HFF-Myc (cell line): ENCODE measurements at places on chromosomes 6 and 20.

DNA sequence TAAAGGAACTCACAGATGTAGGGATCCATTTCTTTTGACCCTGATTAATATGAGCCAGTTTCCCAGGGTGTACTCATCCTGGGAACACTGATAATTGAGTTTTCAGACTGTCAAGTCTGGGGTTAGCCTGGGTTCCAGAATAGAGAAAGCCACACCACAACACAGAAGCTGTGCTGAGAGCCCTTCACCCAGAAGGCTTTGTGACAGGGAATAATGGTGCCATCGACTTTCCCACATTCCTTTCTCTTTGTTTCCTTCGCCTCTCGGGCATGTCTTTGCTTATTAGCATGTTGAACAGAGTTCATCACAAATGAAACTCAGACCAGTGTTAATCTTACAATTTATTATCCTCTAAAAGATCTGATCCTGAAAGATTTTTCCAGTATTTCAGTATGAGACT is 95.0 kb downstream of the TCP11 start:
- DNase-seq: no peak

DNA sequence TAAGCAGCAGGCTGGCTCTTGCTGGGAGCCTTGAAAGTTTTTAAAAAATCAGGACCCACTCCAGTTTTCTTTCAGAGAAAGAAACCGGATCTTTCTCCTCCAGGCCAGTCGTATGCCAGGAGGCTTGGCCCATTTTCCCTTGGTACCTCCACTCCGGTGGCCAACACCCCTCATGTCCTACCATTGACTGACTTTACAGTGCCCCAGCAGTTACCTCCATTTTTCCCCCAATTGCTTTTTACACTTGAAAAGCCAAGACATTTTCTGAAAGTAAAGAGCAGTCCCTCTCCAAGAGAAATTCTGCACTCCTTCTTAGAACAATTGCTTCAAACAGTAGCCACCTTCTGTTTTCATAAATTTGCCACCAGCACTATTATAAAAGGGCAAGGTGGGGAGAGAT is 47.7 kb upstream of the SNX9 start:
- DNase-seq: no peak

GRCh38 chr20:63698739-63699465 is 2.5 kb downstream of the TNFRSF6B start:
- DNase-seq: peak; percentile 67

- no peak for DNase-seq
Observed at GRCh38 chr6:1640476-1640875, 30.8 kb downstream of the FOXC1 start.

- DNase-seq: no peak
Observed at GRCh38 chr6:5250911-5251310, 9.8 kb downstream of the LYRM4 start.

GRCh38 chr20:32929162-32929561 is 70.4 kb downstream of the EFCAB8 start:
- DNase-seq: no peak

DNA sequence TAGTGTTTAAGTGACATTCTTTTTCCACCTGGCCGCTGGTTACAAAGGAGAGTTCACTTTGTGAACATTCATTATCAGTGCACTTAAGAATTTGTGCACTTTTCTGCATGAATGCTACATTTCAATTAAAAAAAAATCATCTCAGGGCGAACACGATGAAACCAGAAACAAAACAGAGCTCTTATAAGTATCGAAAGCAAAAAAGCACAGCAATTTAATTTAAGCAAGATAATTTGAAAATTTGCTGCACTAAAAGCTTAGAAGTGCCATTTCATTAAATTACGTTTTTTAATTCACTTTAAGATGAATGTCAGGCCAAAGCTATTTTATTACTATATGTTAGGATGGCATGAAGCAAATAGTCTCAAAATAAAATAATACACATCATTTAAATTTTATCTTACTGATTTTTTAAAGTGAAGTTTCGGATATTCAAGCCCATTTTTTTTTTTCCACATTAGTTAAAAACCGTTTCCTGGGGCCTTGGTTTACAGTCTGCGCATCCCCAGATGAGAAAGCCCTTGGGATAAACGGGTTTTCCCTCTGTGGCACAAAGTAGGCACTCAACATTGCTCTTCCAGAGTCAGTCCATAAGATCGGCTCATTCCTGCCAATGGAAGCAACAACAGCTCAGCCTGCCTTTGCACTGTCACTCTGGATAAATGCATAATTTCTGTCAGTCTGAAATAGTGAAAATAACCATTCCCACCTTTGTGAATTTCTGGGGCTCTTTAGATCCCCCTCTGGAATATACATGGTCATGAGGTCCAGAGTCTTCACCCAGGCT is 80.1 kb downstream of the FYN start:
- DNase-seq: no peak

GRCh38 chr20:35008411-35009342 is 53.0 kb downstream of the MYH7B start:
- DNase-seq: no peak
